Activated CD8-positive, alpha-beta memory T cell treated with anti-CD3 and anti-CD28 coated beads, Interleukin-2, amount 50 U/mL, for 4 hours (primary cell): ENCODE measurements at places on chromosomes 12 and 14.

DNA sequence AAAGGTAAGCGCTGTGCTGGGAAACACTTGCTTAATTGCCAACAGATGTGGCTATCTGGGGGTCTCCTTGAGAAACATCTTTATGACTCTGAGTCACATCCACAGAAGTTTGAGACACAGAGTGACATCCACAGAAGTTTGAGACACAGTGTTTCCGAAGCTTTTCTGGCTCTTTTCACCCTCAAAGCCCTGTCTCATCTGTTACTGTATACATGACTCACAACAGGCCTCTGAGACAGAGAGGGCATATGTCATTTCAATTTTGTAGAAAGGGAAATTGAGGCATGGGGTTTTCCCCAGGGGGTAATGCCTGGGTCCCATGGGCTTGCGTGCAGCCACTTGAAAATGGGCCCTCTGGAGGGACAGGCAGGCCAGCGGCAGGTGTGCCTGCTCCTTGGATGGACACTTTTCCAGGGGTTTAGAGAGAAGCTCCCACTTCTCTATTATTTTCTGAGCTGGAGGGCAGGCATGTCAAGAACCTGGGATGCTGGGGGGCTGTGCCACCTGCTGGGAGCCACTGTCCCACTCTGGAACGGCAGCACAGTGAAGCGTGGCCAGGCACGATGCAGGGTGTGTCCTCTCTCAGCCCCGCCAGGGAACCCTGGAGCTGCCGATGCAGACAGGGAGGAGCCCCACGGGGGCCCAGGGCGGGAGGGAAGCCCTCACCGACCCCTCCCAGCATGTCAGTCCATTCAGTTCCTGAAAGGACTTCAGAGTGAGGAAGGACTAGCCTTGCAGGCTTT lies 111.3 kb upstream of the FKBP4 start:
- no peak for DNase-seq

DNA sequence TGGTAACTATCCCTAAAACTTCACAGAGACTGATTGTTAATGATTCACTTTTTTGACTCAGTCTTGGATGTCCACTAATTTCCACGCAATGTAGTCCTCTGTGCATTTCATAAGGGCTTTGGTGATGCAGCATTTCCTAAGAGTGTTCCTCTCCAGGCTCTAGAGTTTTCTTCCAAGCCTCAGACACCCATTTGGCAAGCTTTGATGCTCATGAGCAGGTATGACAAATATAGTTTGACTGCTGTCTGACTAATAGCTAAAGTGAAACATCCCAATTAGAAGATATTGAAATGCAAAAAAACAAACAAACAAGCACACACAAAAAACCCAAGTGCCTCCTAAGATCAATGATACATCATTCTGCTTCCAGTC lies 1.5 kb upstream of the VAMP1 start:
- no peak for DNase-seq

GRCh38 chr14:50835280-50835679 lies 4.3 kb upstream of the NIN start:
- no peak for DNase-seq

DNA sequence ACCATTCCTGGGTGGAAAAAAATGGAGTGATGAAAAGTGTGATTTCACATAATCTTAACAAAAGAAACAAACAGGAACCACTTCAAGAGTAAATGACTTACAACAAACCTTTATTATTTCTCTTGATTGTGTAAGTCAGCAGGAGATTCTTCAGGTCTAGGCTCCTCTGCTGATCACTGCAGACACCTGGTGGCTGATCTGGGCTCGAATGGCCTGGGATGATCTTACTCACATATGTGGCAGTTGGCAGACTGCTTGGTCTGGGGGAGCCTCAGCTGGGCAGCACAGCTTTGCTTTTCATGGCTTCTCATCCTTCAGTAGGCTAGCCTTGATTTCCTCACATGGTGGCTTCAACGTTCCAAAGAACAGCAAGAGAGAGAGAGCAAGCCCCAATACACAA lies 215.4 kb upstream of the PRICKLE1 start:
- no peak for DNase-seq

GRCh38 chr14:71594821-71595220 lies 337.4 kb upstream of the RGS6 start:
- no peak for DNase-seq

GRCh38 chr12:88453323-88453722 lies 126.9 kb downstream of the KITLG start:
- no peak for DNase-seq

GRCh38 chr12:117240081-117240755 lies 49.9 kb upstream of the FBXO21 start:
- DNase-seq, result no peak

GRCh38 chr12:47903927-47904712 lies 674 bp downstream of the VDR start:
- DNase-seq, result peak; percentile 65

DNA sequence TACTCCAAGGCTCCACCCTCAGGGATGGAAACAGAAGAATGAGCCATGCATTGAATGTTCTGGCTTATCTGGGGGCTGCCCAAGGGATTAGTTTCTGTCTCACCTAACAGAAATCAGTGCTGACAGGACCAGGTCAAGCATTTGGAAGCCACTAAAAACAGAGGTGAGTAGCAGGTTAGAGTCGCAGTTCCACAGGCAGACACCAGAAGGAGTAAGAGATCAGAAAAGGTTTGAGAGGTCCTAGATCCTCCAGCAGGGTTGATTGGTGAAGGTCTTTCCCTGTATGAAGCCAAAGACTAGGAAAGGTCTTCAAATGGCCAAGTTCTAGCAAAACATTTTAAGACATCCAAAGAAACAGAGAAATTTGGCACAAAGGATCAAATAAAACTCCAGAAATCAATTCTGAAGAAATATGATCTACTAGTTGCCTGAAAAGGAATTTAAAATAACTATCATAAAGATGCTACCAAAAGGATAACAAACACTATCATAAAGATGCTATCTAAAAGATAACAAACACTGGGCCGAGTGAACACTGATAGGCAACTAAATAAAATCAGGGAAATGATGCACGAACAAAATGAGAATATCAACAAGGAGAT lies 19.5 kb upstream of the TTC9 start:
- DNase-seq, result peak; percentile 50

GRCh38 chr12:60760965-60761364 lies 1165.1 kb downstream of the SLC16A7 start:
- no peak for DNase-seq

DNA sequence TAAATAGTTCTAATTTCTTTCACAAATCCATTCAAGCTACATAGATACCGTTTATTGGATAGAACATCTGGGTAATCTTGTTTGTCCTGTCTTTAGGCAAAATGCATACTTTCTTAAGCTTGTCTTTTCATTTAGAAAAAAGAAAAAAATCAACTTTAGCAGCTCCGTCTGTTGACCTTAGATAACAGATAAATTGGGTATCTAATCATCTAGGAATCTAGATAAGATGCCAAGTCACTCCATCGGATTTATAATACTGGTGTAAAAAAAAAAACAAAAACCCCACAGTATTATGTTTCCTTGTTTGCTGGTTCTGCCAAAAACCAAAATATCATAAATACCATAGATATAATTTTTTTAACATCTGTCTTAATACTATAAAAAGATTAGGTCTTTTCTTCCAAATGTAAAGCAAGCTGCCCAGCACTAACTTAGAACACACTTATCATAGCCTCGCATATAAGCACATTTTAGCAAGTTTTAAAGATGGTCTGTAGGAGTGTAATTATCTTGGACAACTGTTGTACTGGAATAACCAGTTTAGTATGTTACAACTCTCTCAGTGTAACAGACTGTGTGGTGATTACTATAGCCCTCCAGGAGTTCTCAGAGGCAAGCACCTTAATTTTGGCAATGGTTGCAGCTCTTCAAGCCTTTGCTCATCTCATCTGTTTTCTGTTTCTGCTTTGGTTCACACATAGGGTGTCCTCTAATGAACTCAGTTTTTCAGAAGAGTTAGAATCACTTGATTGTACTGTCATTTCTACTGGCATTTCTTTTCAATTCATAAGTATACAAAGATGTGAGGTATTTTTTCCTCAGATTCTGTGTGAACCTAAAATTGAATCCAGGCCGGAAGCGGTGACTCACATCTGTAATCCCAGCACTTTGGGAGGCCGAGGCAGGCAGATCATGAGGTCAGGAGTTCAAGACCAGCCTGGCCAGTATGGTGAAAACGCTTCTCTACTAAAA lies 83.1 kb downstream of the ANO6 start:
- no peak for DNase-seq

DNA sequence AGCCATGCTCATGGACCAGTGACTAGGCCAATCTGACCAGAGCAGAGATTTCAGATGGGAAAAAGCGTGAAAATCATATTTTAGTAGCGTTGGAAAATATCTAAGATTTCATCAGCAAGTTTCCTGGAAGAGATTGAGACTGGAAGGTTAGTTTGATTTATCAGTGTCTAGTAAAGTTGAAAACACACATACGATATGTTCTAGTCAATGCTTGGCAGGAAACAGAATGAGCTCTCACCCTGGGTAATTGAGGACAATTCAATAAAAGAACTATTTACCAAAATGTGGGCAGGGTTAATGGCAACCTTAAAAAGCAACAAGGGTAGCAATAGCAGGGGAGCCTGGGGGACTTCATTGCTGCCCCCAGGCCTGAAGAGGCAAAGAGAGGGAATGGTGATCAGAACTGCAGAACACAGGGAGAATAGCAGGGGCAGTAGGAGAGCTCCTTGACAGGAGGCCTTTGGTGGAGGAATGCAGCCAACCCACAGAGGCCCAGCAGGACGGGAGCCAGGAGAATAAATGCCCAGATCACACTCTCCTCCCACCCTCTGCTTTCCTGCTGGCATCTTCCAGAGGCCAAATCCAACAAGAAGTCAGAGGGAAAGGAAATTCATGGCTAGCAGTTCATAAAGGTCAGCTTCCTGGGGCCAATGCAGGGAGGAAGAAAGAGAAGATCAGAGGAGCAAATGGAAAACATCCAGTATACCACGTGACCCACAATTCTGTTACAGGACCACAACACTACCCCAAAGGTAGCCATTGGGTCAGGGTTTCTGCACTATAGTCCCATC lies 27.6 kb upstream of the LRP6 start:
- no peak for DNase-seq

DNA sequence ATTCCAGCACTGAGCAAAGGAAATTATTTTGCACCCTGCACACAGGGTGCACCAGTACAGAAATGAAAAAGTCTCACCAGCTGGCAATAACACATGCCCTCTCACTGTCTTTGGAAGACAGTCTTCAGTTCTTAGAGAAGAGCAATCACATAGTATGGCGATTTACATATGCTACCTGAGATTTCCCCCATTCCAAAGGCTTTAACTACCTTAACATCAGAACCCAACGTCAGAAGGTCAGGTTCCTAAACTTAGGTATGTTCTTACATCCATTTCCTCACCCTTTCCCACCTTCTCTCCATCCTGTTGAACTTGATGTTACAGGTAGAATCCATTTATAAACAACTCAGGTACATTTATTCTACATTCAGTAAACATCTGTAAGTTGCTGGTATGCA lies 167.8 kb downstream of the PAWR start:
- DNase-seq, result no peak

DNA sequence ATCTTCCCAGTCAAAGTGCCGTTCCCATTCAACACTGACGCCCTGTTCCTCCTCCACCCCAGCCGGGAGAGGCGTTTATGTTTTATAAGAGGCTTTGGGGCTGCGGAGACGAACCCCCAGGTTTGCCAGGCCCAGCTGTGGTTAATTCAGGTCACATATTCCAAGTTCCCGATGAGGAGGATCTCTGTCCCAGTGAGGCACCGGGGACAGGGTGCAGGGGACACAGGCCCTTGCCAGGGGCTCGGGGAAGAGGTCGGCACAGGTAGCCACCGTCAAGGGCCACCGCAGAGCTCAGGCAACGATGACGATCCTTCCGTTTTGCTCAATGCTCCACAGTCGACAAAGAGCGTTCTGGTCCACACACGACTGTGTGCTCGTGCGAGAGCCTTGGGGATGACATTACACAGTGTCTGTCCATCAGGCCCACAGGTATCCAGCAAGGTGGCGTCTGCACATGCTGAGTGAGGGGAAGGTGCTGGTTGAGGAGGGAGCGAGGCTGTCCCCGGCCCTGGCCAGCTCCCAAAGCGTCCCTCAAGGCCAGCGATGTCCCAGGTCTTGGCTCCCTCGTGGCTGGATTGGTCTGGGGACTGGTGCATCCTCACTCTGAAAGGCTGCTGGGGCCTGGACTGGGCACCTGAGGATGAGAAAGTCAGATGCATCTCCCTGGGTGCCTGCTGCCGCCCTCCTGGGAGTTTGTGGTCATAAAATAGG lies 189.2 kb upstream of the C14orf180 start:
- no peak for DNase-seq

DNA sequence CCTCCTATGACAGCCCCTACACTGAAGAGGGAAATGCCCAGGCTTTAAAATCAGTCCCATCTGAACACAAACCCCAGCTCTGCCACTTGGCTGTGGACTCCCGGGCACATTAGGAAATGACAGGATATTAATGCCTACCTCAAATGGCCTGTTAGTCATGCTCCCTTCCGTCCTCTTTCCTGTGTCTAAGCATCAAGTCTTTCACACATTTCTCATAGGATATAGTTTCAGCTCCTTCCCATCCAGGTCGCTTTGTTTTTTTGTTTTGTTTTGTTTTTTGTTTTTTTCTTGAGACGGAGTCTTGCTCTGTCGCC lies 16.1 kb downstream of the PLEK2 start:
- no peak for DNase-seq

DNA sequence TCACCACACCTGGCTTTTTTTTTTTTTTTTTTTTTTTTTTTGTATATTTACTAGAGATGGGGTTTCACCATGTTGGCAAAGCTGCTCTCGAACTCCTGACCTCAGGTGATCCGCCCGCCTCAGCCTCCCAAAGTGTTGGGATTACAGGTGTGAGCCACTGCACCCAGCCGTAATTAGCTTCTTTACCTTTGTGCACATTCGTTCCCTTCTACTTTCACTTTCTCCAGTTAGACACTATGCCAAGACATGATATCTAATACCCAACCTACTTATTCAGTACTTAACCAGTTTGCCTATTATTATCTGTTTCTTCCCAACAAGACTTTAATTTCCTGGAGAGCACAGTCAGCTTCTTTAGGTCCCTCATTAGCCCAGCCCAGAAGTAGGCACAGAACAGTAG lies 5.3 kb downstream of the STYK1 start:
- no peak for DNase-seq

- no peak for DNase-seq
Measured at GRCh38 chr14:56998728-56999127, 188.4 kb upstream of the OTX2 start.

DNA sequence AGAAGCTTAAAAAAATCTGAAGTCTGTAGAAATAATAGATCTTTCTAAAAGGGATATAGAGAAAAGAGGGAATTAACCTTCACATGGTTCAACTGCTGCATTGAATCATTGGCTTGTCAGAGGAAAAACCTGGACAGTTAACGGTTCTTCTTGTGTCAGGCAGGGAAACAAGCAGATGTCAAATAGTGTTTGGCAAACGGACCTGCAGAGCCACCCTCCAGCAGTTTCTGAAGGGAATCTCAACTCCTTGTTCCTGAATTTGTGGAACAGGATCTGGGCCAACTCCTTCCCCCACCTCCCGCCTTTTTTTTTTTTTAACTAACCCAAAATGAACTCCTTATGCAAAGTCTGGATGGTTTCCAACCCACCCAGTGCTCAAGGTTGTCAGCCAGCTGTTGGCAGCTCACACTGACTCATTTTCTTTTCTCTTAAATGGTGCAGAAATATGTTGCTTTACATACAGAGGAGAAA lies 187.3 kb downstream of the CAND1 start:
- no peak for DNase-seq

- peak; percentile 20 for DNase-seq
Measured at GRCh38 chr12:92047393-92047826, 98.2 kb downstream of the BTG1 start.

GRCh38 chr12:123861392-123861791 lies 99.3 kb downstream of the DNAH10 start:
- DNase-seq, result no peak
